Uterine smooth muscle cell (primary cell): ENCODE measurements at places on chromosomes 5 and 9. TPM values are rescaled to one million over a fixed set of nuclear protein-coding genes. Genes with fewer than 3 reads are reported as not detected.

The SEMA5A gene
- 15.7 and 16.0 TPM in 2 replicates for total RNA-seq

The STK32A gene
- 0.22 and 1.2 TPM in 2 replicates for total RNA-seq

The FAM163B gene
- total RNA-seq: not detected in 2 replicates

The CDKN2B gene
- total RNA-seq: 12.0 and 24.9 TPM in 2 replicates
